Type B pancreatic cell (in vitro differentiated cells): ENCODE measurements at places on chromosomes 12 and 14.

DNA sequence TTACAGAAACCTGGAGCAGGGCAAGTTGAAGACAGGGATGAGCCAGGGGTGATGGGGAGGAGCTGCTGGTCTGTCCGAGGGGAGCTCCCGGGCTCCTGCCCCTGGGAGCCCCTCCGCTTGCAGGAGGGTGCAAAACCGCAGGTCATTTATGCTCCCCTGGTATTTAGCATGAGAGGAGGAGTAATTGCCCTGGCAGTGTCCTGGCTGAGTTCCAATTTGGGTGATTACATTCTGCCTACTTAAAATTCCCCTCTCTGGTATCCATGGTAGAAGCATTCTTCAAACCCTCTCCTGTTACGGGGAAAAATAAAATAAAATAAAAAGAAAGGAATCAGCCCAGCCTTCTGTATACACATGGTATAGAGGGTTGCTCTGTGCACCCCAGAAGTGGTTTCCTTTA lies 61.7 kb upstream of the VRK1 start:
- no peak for DNase-seq

DNA sequence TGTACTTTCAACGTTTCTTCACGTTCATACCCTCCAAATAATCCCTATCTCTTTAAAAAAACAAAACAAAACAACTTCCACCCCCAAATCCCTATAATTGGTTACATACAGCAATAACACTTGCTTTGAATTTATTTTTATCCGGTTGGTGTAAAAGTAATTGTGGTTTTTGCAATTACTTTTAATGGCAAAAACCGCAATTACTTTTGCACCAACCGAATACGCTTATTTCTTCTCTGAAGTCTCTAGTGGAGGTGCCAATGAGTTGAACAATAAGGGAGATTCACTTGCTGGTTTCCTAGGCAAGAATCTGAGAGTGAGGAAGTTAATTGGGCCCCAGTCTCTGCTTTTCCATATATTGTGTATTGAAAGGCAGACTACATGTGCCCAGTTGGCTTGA lies 133.3 kb downstream of the DACT1 start:
- DNase-seq, result no peak

GRCh38 chr12:25416516-25416915 lies 136.6 kb downstream of the LMNTD1 start:
- DNase-seq, result no peak

DNA sequence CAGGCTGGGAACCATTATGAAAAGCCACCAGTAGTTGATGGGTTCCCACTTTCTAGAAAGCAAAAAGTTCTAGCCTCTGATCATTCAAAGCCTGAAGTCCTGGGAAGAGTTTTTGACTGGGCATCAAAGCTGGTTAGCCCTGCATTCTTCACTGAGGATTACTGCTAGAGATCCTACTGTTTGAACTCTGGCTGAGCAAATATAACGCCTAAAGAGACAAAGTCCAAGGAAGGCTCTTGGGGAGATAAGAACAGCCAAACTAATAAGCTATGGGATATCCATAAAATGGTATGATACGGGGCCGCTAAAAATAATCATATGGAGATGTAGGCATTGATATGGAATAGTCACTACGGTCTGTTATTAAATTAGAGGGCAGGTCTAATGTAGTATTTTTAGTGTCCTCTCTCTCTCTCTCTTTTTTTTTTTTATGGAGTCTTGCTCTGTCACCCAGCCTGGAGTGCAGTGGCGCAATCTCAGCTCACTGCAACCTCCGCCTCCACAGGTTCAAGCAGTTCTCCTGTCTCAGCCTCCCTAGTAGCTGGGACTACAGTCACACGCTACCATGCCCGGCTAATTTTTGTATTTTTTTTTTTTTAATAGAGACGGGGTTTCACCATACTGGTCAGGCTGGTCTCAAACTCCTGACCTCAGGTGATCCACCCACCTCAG lies 35.5 kb downstream of the PLXNC1 start:
- DNase-seq, result no peak

GRCh38 chr12:57528176-57528575 lies 5.6 kb downstream of the MBD6 start:
- DNase-seq, result no peak

DNA sequence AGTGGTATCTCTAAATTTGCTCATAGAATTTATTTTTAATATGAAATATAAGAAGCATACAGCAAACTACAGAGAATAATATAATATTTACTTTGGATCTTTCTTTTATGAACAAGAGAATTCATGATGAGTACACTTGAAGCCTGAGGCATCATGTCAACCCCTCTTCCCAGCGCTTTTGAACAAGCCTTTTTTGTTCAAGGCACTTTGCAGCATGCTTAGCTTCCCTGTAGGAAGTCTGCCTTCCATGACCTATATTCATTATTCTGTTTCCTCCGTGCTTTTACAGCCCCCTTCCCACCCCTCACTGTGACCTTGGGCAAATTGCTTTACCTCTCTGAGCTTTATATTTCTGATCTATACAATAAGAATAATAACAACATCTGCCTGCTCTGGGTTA lies 41.6 kb downstream of the SCN8A start:
- DNase-seq, result no peak

- DNase-seq, result no peak
These were observed 25.6 kb upstream of the ARID2 start for GRCh38 chr12:45703942-45704341.

- DNase-seq, result no peak
These were observed 682 bp downstream of the FLRT2 start for GRCh38 chr14:85530626-85531025.

DNA sequence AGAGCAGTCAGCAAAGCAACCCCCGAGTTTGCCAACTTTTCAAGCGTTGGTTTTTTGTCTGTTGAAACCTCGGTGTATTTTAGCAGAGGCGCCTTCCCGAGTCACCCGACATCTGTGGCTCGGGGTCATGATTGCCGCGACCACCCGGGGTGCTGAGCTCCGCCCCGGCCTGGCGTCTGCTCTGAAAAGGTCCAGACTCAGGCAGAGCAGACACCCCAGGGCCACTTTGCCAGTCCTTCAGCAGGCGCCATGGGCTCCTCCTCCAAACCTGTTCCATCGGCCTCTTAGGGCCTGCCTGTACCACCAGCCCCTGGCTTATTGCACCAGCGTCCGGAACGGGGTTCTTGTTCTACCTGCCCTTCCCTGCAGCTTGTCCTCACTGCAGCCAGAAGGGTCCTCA lies 19.1 kb downstream of the ANKRD9 start:
- DNase-seq, result no peak

- no peak for DNase-seq
These were observed 38.3 kb downstream of the MEG3 start for GRCh38 chr14:100864206-100864605.

GRCh38 chr12:110921262-110921661 lies 883 bp upstream of the MYL2 start:
- no peak for DNase-seq

DNA sequence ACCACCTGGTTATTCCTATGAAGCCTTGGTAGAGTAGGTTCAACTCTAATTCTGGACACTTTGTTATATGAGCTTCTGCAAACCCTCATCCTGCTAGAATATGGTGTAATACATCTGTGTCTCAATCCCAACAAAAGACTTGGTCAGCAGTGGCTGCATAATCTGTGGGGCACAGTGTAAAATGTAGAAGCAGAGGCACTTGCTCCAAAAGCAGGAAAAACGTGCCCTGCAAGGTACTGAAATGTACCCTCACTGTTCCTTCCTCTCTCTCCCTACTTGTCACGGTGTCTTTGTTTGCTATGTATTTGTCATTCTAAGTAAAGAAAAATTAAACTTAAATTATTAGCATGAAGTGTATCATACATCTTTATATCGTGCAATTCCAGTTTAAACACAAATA lies 267.9 kb downstream of the BCL11B start:
- no peak for DNase-seq

DNA sequence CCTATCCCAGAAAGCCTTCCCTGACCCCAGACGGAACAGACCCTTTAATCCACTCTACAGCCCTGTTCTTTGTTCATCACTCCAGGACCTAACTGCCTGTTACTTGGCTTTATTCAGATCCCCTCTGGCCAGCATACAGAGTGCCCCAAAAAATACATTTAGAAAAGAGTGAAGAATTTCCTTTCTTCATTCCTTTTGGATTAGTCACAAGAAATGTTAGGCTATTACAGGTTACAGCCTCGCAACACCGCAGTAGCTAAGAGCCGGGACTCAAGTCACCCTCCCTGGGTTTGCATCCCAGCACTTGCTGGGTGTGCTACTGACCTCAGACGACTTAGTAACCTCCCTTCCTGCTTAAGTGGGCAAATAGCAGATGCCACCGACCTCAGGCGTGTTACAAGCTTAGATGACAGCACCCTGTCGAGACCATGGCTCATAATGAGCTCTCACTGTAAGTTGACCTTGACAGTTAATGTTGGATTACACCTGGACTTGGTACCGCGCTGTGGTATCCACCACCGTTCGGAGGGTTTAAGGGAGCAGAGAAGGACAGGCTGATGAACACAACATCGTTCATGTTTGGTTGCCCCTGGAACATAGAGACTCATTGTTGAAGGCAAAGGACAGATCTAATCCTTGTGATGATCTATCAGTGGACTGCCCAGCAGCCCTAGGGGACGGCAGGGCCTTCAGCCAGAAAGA lies 12.9 kb downstream of the GLRX5 start:
- no peak for DNase-seq

DNA sequence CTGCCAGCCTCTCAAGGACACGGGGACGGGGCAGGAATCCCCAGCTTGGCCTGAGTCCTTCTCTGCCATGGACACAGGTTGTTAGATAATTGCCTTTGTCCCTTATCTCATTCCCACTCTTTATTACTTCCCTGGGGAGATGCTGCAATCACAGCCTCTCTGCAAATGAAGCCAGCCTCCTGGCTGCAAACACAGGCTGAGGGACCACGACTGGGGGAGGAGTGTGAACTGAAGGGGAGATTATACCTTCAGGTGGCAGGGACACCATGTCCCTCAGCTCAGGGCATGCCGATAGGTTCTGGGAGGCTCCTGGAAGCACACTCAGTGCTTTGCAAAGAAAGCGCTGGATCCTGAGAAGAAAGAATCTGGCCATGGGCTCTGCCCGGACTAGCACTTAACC lies 16.1 kb upstream of the CHGA start:
- no peak for DNase-seq

GRCh38 chr12:63958876-63959580 lies 114.5 kb downstream of the SRGAP1 start:
- DNase-seq, result no peak

DNA sequence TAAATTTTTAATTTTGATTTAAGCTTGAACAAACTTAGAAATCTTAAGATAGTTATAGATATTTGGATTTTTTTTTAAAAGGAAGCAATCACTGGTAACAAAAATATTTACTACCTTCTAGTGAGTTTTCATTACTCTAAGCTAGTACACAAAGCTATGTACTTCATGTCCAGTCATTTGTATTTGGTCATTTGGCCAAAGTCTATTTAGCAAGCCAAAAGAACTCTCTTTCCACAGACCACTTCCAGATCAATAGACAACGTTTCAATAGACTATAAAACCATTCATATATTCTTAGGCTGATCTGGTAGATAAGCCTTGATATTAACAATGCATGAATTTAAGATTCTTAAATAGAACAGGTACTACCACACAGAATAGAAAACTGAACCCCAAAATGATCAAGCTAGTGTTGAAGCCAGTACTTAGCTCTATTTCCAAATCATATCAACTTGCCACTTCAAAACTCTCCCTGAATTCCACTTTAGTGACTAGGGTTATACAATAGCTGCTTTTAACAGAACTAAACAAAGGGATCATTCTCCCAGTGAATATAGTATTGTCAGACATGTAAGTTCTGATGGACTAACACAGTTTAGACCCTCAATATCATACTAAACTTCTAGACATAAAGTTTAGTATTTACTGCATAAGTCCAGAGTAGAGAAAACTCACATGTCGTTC lies 21.7 kb downstream of the CAPRIN2 start:
- no peak for DNase-seq

GRCh38 chr12:3073438-3074250 lies 3.5 kb upstream of the TSPAN9 start:
- DNase-seq, result peak; percentile 89

DNA sequence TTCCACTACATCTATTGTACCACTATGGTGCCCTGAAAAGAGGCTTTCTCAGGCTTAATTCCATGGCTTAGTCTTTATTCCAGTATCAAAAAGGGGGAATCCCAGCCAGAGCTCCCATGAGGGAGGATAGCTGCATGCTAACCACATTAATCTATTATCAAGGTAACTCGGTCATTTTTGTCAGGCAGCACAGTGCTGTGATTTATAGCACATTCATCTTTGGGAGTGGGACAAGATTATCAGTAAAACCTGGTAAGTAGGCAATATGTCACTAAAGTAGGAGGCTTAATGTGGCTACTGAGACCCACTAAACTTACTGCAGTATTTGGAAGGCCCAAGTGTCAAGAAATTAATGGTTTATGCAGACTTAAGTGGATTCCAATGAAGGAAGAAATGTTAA lies 58.9 kb downstream of the DAD1 start:
- DNase-seq, result no peak
